Right renal cortex interstitium (tissue), 3 donors: ENCODE measurements at places on chromosomes 16 and 17.

- DNase-seq: no peak
Measured at GRCh38 chr16:14106457-14106856, 35.3 kb downstream of the MRTFB start.

DNA sequence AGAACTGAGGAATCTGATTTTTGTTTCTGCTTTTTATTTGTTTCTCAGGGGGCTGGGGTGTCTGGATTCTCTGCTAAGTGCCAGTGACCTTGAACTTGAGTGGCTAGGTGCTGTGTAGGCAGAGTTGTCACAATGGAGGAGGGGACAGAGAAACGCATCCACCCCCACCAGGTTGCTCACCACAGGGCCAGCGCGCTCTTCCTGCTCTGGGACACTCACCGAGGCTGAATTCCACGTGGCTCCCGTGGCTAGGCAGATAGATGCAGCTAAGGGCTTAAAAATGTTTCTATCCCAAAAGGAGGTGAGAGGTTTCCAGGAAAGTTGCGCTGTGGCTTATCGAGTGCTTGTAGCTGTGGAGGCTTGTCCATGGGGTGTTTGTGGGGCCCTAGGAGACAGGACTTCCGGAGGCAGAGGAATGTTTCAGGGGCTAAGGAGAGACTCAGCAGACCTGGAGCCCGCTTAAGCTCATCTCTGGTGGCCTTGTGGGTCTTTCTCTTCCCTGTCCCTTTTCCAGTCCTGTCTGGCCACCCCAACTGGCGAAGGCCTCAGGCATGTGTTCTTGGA, 36.8 kb downstream of the ADCY7 start:
- no peak for DNase-seq

- no peak for DNase-seq
Measured at GRCh38 chr17:79242873-79243602, 168.4 kb downstream of the ENGASE start.

GRCh38 chr16:2150418-2151187, 2.2 kb downstream of the RAB26 start:
- no peak for DNase-seq

GRCh38 chr16:57616241-57616640, 12.2 kb upstream of the ADGRG1 start:
- DNase-seq: no peak

GRCh38 chr16:54344646-54345630, 58.4 kb upstream of the IRX3 start:
- DNase-seq: no peak
